ENCODE measurements at places on chromosomes 16 and 17.

DNA sequence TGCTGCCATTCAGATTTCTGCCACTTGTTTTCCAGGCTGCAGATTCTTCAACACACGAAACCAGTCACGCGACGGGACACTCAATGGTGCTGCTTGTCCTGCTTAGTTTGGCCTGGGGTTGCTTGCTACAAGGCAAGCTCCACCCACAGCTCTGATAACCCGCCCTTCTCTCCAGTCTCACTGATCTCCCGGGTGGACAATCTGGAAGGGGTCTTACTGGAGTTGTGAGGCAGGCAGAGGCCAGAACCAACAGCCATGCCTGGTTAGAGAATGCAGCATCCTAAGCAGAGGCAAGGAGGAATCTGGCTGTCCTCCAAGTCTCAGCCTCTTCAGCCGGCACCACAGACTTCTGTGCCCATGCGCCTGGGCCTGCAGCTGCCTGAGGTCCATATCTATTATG lies 119.1 kb downstream of the KCNJ12 start:
- no peak for DNase-seq

- no peak for DNase-seq
Observed at GRCh38 chr17:21287703-21288449, 3.4 kb downstream of the MAP2K3 start.

DNA sequence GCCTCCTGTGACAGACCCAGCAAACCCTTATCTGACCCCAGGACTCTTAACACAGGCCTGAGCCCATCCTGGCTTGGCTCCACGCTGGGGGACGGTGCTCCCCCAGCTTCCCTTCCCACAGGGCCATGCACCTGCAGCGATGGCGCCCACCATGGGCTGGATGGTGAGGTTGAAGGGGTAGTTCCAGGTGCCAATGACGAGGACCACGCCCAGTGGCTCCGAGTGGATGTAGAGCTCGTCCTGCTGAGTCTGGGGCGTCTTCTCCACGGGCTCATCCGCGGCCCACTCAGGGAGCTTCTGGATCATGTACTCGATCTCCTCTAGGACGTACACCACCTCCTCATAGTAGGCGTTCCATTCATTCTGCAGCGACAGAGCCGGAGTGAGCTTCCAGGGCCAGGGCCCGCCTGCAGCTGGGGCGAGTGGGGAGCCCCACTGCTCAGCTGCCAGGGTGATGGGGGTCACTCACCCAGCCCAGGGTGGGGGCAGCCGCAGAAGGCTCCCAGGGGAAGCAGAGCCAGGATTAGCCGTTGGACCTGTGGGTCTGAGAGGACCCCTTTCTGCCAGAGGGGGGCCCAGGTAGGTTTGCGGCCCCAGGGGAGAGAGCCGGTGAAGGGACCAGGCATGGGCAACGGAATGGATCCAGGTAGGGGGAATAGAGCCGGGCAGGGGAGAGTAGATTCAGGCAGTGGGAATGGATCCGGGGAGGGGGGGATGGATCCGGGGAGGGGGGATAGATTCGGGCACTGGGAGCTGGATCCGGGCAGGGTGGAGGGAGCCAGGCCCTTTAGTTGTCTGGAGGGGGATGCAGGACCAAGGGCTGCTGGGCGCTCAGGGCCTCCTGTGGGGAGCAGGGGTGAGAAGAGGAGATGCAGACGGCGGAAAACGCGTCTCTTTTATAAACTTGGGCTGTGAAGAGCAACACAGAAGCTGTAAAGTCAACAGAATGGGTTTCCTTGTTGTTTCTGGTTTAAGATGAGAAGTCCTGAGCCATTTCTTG lies 4.7 kb downstream of the ALDH3A1 start:
- no peak for DNase-seq

DNA sequence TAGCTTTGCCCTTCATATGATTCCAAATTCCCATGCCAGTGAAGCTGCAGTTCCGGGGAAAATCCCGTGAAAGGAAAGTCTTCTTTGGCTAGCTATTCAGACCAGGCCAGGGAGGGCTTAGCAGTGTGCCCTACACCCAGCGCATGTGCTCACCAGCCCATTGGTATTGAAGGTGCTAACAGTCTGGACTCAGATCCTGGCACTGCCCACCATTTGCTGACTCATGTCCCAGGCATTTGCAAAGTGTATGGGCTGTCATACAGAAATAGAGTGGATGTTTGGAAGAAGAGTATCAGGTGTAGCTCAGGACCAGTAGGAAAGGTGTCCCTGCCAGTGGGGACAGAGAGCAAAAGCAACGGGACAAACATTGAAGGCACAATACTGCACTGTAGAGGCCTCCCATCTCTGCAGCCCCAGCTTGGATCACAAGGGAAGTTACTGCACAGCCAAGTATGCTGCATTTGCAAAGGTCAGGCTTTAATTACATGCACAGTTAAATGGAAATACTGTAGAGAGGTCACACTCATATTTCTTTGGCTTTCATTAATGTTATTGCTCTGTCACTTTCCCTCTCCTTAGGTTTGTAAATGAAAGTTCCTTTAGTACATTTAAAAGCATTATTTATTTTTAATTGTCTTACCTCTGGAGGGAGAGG lies 220.0 kb downstream of the IRX3 start:
- DNase-seq: no peak

DNA sequence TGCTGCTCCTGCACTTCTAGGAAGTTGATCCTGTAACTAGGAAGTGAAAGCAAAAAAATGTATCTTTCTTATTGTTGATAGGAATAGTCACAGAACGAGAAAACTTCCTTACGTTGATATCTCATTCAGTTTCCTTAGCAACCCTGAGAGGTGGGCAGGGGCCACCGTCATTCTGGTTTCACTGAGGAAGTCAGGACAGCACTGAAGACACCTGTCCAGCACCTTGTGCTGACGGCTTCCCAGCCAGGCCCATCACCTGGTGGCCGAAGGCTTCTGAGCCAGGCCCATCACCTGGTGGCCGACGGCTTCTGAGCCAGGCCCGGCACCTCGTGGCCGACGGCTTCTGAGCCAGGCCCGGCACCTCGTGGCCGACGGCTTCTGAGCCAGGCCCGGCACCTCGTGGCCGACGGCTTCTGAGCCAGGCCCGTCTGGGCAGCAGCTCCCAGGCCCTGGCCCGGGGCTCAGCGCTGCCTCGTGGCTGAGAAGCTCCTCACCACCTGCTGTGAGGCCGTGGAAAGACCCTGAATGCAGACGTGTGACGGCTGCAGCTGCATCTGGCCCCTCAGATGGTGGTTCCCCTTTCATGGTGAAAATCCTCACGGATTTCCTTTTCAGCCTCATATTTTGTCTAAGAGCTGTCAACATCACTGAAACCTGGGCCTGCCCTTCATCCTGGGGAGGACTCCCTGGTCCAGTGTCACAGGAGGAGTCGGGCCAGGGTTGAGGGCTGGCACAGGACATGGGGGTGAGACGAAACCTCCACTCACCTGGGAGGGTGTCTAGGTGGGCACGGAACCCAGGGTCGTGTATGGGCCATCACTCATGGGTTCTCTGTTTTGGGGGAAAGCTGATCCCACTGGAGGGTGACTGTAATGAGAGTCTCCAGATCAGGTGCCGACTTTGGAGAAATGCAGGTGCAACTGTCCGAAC lies 33.0 kb upstream of the ZNF750 start:
- DNase-seq: no peak

DNA sequence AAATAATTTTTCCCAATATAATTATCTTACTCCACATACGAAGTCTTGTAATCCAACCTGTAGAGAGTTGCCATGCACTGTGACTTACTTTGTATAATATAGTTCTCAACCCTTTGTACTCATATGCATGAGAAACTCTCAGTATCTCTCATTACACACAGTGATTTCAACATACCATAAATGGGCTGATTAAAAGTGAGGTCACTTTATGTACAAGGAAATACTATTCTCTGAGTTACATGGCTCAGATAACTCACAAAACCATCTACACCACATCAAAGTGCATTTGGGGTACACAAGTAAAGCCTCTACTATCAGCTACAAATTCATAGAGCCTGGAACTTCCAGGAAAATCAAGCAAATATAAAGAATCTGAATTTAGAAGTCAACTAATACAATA lies 27.9 kb downstream of the SLFN12 start:
- DNase-seq: no peak

- DNase-seq: no peak
Observed at GRCh38 chr17:46873941-46874645, 22.7 kb downstream of the WNT9B start.

- no peak for DNase-seq
Observed at GRCh38 chr16:84616515-84616914, 1.4 kb downstream of the COTL1 start.

GRCh38 chr17:28645576-28645939 lies 600 bp upstream of the BLTP2 start:
- DNase-seq: no peak

DNA sequence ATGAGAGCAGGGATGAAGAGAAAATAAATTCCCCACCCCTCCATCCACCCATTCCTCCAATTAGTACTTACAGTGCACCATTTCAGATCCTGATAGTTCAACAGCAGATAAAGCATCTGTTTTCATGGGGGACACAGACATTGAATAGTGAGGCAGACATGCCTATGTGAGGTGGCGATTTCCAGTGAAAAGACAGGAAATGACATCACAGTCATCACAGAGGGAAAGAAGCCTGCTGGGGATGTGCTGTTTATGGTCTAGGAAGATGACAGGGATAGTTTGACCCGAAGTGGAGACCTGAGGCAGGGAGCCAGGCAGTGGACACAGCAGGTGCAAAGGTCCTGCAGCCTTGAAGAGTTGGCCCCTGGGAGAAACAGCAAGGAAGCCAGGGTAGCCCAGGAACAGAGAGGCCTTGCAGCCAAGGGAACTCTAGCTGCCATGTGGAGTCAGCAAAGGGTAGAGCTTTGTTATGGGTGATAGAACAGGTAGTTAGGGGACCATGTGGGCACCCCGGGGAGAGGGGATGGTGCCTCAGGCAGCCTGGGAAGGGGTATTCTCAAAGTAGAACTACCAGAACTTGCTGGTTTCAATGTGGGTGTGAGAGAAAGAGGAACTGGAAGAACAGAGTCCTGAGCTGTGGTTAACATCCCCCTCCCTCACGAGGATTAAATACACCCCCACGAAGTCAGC lies 256.6 kb downstream of the CPPED1 start:
- no peak for DNase-seq

DNA sequence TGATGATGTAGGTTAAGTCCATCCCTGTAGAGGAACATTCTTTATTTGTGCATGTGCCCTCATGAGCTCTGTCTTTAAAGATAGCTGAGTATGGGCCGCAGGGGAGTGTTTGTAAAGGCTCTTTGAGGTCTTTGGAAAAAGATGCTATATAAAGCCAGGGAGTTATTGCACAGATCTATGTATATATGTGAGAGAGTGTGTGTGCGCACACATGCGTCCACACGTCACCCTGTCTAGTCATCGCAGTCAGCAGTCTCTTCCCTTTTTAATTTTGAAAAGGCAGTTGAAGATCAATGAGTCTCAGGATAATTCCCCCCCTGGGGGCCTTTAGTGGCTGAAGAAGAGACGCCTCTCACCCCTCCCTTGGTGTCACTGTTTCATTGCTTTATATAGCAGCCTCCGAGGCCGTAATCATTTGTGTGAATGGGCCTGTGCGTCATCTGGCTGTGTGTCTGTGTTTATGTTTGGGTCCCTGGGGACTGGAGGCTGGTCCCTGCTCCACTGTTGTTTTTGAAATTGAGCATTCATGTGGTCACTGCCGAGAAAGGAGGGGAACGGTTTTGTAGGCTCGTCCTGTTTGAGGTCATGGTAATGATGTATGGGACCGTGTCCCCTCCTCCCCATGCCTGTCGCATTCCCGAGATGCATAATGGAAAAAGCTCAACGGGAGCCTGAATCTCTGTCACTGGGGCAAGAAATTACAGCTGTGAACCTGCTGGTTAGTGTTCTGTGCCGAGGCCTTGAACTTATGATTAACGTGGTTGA lies 143.9 kb downstream of the SNX29 start:
- DNase-seq: peak; percentile 73

GRCh38 chr16:54173490-54173889 lies 113.1 kb downstream of the IRX3 start:
- DNase-seq: no peak

DNA sequence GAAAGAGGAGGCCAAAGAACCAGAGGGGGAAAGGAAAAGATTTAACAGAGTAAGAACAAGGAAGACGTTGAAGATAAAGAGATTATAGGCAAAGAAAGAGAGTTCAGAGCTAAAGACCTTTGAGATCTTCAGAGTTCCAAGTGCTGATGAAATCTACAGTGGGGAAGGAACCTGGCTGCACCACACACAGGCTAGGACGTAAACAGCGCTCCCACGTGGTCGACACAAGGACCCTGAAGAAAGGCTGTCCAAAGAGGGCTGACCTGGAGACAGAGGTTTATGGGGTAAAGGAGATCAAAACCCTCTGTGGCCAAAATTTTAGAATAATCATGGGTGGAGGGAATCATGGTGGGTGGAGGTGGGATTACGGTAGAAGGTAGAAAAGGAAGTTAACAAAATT lies 121.6 kb downstream of the PMP22 start:
- DNase-seq: no peak

GRCh38 chr17:61644800-61645774 lies 54.1 kb upstream of the NACA2 start:
- no peak for DNase-seq

GRCh38 chr17:28290703-28291102 lies 28.3 kb upstream of the TMEM97 start:
- DNase-seq: no peak

- no peak for DNase-seq
Observed at GRCh38 chr16:31129568-31130335, 5.8 kb downstream of the PRSS8 start.

GRCh38 chr16:30053376-30054015 lies 12.1 kb upstream of the ALDOA start:
- DNase-seq: no peak

GRCh38 chr17:9071016-9071415 lies 49.7 kb downstream of the NTN1 start:
- DNase-seq: no peak

DNA sequence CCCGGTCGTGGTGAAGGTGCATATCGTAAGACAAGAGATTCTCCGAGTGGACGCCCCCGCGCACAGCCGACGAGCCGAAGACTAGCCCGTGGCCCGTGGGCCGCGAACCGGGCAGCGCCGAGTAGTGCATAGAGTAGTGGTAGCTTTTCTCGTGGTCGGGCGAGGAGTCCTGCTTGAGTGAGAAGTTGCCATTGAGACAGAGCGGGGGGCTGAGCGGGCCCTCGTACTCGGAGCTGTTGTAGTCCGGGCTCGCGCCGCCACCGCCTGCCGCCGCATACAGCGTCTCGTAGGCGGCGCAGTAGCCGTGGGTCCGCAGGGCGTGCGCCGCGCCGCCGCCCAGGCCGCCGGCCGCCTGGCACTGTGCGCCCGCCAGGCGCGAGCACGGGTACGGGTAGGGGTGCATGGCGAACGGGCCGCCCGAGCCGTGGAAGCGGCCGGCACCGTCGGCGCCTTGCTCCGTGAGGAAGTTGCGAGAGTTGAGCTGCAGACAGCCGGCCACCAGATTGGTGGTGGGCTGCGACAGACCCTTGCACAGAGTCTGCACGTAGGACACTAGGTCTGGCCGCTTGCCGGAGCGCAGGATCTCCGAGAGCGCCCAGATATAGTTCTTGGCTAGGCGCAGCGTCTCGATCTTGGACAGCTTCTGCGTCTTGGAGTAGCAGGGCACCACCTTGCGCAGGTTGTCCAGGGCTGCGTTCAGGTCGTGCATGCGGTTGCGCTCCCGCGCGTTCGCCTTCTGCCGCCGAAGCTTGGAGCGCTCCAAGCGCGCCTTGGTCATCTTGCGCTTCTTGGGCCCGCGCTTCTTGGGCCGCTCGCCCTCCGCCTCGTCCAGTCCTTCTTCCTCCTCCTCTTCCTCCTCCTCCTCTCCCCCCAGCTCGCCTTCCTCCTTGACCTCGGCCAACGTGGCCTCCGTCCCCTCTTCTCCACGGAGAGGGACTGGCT lies 2.0 kb downstream of the NEUROD2 start:
- DNase-seq: no peak

GRCh38 chr16:71569621-71570020 lies 7.3 kb downstream of the TAT start:
- no peak for DNase-seq

- DNase-seq: no peak
Observed at GRCh38 chr16:49834531-49835151, 21.3 kb downstream of the ZNF423 start.

Data from NCI-H748 treated with DMSO at 0.1 percent for 48 hours (cell line).